ENCODE measurements at places on chromosomes 5 and 9.
A peak's percentile ranks its signal among the peaks of the same experiment; 100 is the strongest.

DNA sequence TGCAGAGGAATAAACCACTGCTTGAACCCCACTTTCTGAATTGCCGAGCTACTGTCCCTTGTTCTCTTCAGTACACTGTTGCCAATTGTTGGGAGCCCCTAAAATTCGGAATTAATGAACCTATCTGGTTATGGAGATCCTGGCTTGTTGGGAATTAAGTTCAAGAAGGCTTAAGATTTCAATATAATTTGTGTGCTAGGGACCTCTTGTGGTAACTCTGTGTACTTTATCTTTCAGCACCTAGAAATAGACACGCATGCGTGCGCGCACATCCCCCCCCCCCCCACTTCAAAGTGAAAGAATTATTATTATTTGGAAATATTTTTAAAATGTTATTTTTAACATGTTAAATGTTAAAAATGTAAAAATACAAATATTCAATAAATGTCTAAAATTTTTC is 53.3 kb upstream of the FAM169A start:
- DNase-seq: no peak

DNA sequence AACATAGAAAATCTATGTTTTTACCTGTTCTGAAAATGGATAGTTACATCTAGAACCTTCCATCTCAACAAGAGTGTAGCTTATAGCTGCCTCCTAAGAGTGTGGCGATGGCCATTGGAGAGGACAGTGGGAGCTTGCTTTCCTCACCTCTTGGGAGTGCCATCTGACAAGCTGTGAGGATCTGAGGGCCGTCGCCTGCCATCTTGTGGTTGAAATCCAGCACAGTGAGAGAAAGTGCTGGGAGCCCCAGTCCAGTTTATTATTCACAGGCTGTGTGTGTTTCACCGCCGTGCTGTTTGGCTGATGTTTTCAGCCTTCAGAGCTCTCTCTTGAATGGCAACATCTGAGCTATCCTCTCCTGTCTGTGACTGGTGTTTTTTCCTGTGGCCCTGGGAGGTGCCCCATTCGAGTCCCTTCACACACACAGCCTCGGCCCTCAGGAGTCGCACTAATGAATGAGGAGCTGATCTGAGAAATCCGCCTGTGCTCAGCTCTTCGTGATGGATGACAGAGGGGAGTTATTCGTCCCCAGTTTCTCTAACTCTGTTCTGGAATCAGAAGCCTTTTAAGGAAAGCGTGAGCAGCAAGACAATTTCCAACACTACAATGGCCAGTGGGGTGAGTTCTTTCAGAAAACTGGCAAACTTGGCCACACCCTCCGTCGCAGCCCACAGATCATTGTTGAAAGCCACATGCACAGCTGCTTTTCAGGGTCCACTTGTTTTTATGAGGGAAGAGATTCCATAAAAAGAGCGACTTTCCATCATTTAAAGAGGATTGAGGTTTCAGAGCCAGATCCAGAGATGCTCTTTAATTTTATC is 170.3 kb downstream of the PDZD2 start:
- DNase-seq: peak; percentile 43

- no peak for DNase-seq
Observed at GRCh38 chr5:172299916-172300439, 16.4 kb upstream of the UBTD2 start.

- no peak for DNase-seq
Observed at GRCh38 chr5:126852841-126853271, 75.9 kb downstream of the LMNB1 start.

- no peak for DNase-seq
Observed at GRCh38 chr9:125949703-125950460, 202.7 kb downstream of the PBX3 start.

- DNase-seq: peak; percentile 87
Observed at GRCh38 chr9:130196643-130197042, 24.4 kb downstream of the NCS1 start.

DNA sequence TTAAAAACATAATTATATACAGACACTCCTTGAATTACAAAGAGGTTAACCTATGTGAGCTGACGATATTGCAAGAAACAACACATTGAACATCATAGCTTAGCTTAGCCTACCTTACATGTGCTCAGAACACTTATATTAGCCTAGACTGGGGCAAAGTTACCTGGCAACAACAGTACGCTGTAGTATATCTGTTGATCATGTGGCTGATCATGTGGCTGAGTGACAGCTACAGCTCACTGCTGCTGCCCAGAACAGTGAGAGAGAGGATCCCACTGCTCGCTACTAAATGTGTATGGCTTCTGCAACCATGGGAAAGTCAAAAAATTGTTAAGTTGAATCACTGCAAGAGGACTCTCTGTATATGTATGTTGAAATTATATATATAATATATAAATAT is 169.9 kb downstream of the CDH9 start:
- no peak for DNase-seq

Data from NCI-H1105 treated with DMSO at 0.1 percent for 48 hours (cell line).